Tibial nerve (tissue), 4 donors: ENCODE measurements at places on chromosomes 6 and 20. TPM values are rescaled to one million over a fixed set of nuclear protein-coding genes. Genes with fewer than 3 reads are reported as not detected.
A peak's percentile ranks its signal among the peaks of the same experiment; 100 is the strongest.

The ZSCAN31 gene
- total RNA-seq, result 12.8 TPM

The ASIP gene
- 1.4 TPM for total RNA-seq

The SAMD10 gene
- total RNA-seq, result 5.1 TPM

The PAK5 gene
- not detected for total RNA-seq

The CST4 gene
- total RNA-seq, result not detected

The MEP1A gene
- not detected for total RNA-seq

The LY6G6D gene
- not detected for total RNA-seq

The CEP43 gene
- 14.0 TPM for total RNA-seq

The USP49 gene
- total RNA-seq, result 13.8 TPM

The STX11 gene
- total RNA-seq, result 14.0 TPM

The EXOC2 gene
- 26.6 TPM for total RNA-seq

The SLC16A10 gene
- 32.7 TPM for total RNA-seq

The SLC12A5 gene
- not detected for total RNA-seq

The SNTA1 gene
- total RNA-seq, result 44.1 TPM

- DNase-seq, result no peak
These were observed 84.9 kb upstream of the NAA20 start for GRCh38 chr20:19932170-19932667.

GRCh38 chr6:160029525-160029924, 60.6 kb downstream of the IGF2R start:
- no peak for DNase-seq

- no peak for DNase-seq
These were observed 17.6 kb upstream of the NT5DC1 start for GRCh38 chr6:116083052-116083451.

GRCh38 chr6:1481286-1481685, 91.9 kb downstream of the FOXF2 start:
- DNase-seq, result no peak

GRCh38 chr20:60361761-60362395, 403.7 kb downstream of the CDH26 start:
- no peak for DNase-seq

DNA sequence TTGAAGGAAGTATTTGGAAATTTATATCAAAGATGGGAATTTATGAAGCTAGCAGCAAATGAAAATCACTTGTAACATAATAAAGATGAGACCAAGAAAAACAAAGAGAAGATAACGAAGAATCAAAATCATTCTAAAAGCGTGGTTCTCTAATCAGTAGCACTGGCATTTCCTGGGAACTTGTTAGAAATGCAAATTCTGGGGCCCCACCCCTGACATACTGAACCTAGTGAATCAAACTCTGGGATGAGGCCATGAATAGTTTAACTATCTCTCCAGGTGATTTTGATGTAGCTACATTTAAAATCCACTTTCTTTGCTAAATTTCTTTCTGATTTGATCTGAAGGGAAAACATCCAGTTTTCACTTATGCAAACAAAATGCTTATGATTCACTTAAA, 1075.6 kb downstream of the HACE1 start:
- DNase-seq, result no peak

DNA sequence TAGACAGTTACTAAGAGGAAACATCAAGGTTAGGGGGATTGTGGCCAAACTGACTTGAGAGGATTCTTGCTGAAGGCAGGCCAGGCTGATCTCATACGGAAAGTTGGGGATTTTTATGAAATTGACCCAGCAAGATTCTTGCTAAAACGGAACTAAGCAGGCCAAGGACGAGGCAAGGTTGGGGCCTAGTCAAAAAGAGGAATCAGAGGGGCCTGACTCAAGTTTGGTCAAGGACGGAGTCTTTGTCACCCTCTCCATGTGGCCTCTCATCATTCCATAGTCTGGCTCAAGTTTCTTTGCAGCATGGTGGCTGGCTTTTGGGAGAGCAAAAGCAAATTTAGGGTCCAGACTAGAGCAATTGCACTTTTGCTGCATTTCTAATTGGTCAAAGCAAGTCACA, 7.9 kb upstream of the HECA start:
- no peak for DNase-seq

GRCh38 chr6:4348462-4349112, 213.2 kb upstream of the ECI2 start:
- DNase-seq, result no peak

GRCh38 chr6:151763938-151764680, 43.4 kb upstream of the ESR1 start:
- DNase-seq, result peak; percentile 90

DNA sequence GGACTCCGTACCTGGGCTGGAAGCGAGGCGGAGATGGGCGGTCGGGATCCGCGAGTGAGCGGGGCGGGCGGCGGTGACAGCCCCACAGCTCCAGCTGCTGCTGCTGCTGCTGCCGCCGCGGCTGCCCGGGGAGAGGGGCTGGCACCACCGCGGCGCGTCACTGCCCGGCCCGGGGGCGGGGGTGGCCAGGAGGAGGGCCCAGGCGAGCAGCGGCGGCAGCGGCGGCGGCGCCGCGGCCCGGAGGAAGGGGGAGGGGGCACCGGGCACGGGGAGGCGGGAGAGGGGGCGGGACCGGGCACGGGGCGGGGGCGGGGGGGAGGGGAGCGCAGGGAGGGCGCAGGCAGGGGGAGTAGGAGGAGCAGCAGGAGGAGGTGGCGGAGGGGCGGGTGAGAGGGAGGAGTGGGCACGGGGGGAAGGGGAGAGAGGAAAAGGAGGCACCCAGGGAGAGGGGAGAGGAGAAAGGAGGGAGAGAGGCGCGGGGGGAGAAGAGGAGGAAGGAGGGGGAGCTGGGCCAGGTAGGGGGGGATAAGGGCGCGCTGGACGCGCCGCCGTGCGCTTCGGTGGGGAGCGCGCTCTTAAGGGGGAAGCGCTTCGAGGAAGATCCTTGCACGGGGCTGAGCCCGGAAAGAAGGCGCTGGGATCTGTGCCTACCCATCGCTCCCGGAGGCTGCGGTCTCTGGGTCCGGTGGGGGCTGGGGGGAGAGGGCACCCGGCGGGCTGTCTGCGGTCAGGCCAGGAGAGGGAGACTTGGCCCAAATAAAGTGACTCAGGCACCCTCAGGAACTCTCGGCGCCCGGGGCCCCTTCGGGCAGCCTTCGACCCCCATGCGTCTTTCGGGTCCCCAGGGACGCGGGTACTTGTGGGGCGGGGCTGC, 101.5 kb downstream of the NOL4L start:
- DNase-seq, result peak; percentile 43

DNA sequence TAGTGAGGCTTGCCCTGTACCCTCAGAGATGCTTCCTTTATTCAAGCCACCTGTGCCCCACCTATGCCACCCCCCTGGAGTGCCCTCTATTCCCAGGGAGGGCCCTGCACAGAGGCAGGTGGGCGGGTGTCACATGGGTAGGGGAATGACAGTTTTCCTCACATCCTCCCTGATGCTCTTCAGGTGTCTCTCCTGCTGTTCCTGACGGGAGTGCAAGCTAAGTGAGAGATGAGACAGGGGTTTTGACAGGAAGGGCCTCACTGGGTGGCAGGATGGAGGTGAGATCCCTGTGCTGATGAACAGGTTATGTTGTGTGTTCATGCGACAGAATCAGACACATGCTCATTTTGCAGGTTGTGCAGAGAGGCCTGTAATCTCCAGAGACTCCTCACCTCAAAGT, 164.1 kb upstream of the CHD6 start:
- no peak for DNase-seq

DNA sequence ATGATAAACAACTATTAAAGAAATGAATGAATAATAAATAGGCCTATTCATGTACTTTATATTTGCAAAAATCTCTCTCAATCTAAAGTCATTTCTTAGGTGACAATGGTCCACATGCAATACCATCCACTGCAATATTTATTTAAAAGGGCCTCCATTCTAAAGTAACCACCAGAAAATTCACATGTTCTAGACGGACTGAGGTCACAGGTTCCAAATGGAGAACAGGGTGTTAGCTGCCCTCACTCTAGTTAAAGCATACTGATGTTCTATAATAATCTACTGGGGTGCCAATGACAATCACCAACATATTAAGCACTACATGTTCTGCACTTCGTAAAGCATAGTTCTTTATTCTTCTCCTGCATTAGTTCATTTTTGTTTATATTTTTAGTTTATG, 1.2 kb downstream of the HBS1L start:
- no peak for DNase-seq

- no peak for DNase-seq
These were observed 167.1 kb downstream of the LAMA2 start for GRCh38 chr6:129050086-129050485.

DNA sequence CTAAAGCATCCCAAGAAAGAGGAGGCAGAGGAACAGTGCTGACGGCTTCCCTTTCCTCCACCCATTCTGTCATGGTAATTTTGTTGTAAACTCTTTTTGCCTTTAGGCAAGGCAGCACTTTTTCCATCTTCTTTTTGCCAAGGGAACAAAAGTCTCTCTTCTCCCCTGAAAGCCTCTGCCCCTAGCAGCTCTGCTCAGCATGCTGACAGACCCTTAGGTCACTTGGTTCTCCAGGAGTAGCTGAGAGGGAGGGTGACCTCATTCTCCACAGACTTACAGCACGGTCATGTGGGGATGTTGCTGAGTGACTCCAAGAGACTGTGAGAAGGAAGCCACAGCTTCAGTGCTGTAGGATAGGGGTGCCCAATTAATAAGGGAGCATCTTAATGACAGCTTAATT, 81.1 kb upstream of the RALGAPA2 start:
- no peak for DNase-seq

DNA sequence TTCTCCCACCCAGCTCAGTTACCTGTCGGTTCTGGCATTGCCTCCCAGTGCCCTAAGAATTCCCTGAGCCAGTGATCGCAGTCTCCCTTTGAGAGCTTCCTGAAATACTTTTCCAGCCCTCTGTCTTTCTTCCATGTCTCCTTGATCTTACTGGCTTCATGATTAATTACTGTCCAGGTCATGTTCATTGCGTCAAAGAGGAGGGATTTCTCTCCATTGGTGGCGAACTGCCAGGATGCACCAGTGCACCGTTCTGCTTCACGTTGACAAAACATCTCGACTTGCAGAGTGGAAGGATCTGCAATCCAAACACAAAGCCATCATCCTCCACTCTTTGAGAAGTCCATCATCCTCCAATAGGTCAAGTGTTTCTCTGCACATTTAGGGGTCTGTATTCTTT, 8.6 kb downstream of the RAET1E start:
- DNase-seq, result no peak

DNA sequence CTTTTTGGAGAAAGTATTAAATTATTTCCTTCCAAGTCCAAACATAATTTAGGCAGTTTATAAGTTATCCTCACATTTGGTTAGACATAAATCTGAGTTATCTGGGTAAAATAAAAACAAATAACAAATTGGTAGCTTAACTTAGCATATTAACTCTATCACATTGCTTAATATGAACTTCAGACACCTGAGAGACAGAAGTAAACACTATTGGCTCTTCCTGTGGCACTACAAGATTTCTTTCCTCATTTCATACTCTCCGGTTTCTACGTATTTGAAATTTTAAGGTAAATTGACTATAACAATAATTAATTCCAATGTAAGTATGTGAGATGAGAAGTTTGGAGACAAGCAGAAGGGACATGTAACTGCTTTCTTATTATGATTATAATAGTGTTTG, 106.8 kb downstream of the TRMT11 start:
- DNase-seq, result no peak

- DNase-seq, result no peak
These were observed 70.7 kb downstream of the NCR2 start for GRCh38 chr6:41405941-41406727.

DNA sequence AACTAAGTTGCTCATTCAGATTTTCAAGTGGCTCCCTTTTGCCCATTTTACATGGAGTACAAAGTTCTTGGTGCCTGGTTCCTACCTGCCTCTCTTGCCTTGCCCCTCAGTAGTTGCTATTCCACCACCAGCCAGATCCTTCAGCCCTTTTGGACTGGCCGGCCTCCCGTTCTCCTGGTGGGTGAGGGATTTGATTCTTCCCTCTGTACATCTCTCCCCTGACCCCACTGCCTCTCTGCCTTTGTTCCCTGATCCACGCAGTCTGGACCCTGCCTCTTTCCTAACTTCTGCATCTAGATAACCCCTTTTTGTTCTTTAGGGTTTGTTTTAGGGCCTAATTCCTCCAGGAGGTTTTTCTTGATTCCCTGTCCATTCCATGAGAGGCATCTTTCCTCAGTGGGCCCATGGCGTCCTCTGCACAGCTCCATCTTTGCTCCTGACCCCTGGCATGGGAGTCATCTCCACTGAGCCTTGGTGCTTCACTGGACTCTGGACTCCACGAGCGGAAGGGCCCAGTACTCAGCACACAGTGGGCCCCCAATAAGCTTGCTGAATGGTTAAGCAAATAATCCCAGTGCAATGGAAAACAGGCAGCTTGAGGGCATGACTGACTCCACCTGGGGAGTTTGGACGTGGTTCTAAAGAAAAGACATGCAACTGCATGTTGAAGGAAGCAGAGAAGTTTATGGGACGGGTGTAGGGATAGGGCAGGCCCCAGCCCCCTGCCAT, 309.3 kb upstream of the SUPT3H start:
- DNase-seq, result no peak

GRCh38 chr6:63764318-63764916, 128.8 kb downstream of the PHF3 start:
- no peak for DNase-seq

DNA sequence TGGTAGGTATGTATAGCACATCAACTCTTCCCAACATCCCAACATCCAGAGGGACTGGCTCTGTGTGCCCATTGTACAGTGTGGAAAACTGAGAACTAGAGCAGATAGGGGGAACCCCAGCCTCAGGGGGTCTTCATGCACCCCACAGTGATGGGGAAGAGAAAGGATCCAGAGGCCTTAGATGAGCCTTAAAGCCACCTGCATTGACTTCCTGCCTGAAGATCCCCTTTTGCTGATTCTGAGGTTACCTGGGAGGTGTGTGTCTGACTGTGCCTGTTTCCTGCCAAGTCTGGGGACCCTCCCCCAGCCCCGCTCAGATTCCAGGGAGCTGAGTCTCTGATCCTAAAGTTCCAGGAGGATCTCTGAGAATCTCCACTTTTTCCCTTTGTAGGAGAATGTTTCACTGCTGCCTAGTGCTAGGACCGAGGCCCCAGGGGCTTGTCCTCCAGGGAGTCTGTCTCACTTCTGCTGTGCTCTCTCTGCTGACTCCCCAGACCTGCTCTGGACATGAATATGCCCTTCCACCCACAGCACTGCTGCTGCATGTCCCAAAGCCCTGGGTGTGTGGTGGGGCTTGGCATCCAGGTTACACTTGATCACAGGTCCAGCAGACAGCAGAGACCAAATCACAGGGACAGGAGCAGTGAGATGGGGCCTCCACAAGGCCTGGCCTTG, 12.8 kb upstream of the PGC start:
- DNase-seq, result no peak

GRCh38 chr20:64106981-64107735, at the start of gene NPBWR2:
TSS of gene NPBWR2 (minus strand) at chr20:64107565. CDS start at chr20:64106831, 734 bp downstream.
- no peak for DNase-seq

- DNase-seq, result no peak
These were observed 7.6 kb downstream of the RIPOR2 start for GRCh38 chr6:24927985-24928745.

GRCh38 chr6:110561696-110562095, 85.3 kb upstream of the SLC22A16 start:
- no peak for DNase-seq
